Hair follicular keratinocyte (primary cell): ENCODE measurements at places on chromosomes 7 and 10. TPM values are rescaled to one million over a fixed set of nuclear protein-coding genes. Genes with fewer than 3 reads are reported as not detected.

Gene STEAP1B
- 6.6 and 12.1 TPM in 2 replicates for total RNA-seq

Gene VAX1
- total RNA-seq = not detected in 2 replicates

Gene LIPK
- total RNA-seq = not detected in 2 replicates

Gene CALHM1
- total RNA-seq = not detected in 2 replicates

Gene GRID2IP
- total RNA-seq = 0.16 TPM in 1 of 2 replicates, not detected in the other

Gene CYP3A4
- total RNA-seq = not detected in 2 replicates

Gene ATRNL1
- not detected in 2 replicates for total RNA-seq

Gene FGF8
- total RNA-seq = not detected in 2 replicates

Gene VWC2
- not detected in 2 replicates for total RNA-seq

Gene OPN1SW
- not detected in 2 replicates for total RNA-seq

Gene CYP3A7
- total RNA-seq = not detected in 2 replicates

Gene MTURN
- total RNA-seq = 14.1 and 26.9 TPM in 2 replicates

Gene STAM
- 19.4 and 23.0 TPM in 2 replicates for total RNA-seq

Gene TLL2
- total RNA-seq = 0.08 TPM in 1 of 2 replicates, not detected in the other

Gene DPCD
- total RNA-seq = 34.8 and 49.7 TPM in 2 replicates

Gene VSIR
- total RNA-seq = 10.1 and 20.5 TPM in 2 replicates

Gene FGFR2
- 14.7 and 24.7 TPM in 2 replicates for total RNA-seq

Gene COL1A2
- total RNA-seq = 8.2 and 37.3 TPM in 2 replicates

Gene SPDYE5
- not detected in 2 replicates for total RNA-seq
